ENCODE measurements at places on chromosomes 3 and 15.

- peak; percentile 97 for DNase-seq
Observed at GRCh38 chr15:50765195-50765967, at the start of gene SPPL2A. TSS of gene SPPL2A (minus strand) at chr15:50765706. CDS start at chr15:50765533, 173 bp downstream.

- DNase-seq: no peak
Observed at GRCh38 chr3:157581371-157581770, 78.2 kb upstream of the VEPH1 start.

DNA sequence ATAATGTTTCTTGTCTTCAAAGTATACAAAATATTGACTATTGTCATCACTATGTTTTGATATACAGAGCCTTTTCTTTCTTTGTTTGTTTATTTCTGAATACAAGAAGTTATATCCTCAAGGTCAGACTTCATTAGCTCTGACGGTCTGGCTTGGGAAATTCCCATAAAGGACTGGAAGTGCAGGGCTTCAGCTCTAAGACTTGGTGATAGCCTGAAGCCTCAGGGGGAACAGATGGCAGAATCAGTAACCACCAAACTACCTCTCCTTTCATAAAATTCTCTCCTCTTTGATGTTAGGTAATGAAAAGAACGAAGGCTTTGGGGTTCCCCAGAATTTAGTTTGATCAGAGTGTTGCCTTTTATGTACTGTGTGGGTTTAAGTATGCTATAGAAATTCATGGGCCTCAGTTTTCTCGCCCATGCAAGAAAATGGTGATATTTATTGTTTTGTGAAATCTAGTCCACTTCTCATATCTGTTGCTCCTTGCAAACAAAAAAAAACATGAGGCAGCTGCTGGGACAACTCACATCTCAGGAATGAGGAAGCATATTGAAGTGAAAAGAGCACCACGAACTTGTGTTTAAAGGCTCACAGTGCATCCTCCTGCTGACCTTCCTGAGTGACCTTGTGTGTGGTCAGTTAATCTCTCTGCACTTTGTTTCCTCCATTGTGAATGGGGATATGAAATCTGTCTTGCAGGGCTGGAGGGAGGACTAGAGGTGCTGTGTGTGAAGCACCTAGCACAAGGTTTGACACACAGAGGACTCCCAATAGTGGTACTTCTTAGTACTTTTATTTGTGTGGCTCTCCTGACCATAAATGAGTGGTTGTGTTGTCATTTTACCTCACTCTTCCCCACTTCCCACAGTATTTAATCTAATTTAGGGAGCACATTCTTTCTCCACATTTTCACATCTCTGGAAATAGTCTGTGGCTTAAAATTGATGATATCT lies 569.8 kb upstream of the IL12A start:
- DNase-seq: peak; percentile 55

- DNase-seq: peak; percentile 78
Observed at GRCh38 chr3:45473841-45474240, 85.5 kb downstream of the LARS2 start.

DNA sequence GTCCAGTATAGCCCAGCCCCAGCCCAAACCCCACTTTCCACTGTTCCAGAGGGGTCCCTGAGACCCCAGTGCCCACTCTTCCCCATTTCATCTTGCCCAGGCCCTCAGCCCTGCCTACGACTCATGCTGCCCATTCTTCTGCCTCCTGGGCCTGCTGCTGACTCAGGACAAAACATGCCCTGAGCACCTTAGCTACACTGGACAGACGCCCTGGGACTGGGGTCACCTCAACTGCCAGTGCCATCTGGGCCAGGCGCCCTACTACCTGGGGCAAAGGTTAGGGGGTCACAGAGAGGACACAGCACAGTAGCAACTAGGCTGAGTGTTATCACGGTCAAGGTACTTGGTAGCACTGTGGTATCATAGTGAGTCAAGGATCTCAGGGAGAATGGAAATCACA lies 2.6 kb upstream of the LAMB2 start:
- no peak for DNase-seq

DNA sequence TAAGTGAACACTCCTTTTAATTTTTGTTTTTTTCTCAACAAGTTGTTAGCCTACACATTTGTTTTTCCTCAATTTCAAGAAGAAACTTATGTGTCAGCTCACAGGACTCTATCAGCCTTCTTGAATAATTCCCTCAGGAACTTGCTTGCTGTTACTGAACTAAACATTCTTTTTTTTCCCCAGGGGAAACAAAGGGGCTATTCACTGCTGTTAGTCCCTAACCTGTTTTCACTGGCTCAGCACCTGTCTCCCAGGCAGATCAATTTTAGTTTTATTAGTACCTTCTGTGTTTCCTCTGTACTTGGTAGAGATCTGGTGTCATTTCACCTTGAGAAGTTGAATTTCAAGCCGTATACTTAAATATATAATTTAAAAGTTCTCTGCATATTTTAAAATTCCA lies 644.6 kb downstream of the CADM2 start:
- no peak for DNase-seq

DNA sequence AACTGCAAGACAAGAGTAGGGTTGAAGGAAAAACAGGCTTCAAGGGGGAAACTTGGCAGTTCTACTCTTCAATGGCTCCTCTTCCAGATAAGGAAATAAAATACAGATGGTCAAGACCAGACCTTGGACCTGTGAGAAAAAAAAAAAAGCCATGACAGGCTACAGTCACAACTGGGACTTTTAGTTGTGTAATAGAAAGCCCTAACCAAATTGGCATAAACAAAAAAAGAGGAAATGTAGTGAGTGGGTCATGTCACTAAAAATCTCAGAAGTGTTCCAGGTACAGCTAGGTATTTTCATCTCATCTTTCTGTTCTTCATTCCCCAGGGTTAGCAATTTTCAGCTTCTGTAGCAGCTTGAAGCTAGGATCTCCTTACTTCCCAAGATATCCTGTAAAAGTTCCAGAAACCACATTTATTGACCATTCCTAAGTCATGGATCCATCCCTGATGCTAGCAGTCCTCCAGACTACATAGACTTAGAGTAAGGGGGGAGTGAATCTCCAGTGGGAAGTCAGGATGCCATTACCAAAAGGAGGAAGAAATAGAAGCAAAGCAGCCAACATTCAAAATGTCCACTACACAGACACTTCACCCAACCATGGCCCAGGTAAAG lies 61.0 kb upstream of the CSTA start:
- no peak for DNase-seq

GRCh38 chr15:42495361-42496212 lies at the start of gene SNAP23:
TSS of gene SNAP23 (plus strand) at chr15:42495634. CDS start at chr15:42511847, 16,213 bp downstream.
- peak; percentile 99 for DNase-seq

DNA sequence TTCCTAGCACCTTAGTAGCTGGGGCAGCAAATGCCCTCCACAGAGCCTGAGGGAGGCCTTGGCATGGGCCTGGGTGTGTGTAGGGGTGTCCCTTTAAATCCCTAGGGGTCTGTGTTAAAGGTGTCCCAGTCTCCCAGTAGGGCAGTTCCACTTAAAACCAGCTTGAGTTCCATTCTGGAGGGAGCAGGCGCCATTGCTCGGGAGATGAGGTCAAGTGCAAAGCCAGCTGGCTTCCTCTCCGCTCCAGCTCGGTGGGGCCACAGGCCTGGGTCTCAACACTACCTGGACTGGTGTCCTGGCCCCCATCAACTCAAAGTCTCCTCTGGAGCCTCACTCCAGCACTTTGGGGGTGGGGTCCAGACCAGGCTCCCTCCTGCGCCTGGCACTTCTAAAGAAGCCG lies 25.2 kb downstream of the FEM1B start:
- DNase-seq: no peak

- DNase-seq: no peak
Observed at GRCh38 chr15:61299075-61299763, 70.1 kb upstream of the RORA start.

GRCh38 chr3:153232851-153233271 lies 70.8 kb downstream of the RAP2B start:
- DNase-seq: peak; percentile 59

DNA sequence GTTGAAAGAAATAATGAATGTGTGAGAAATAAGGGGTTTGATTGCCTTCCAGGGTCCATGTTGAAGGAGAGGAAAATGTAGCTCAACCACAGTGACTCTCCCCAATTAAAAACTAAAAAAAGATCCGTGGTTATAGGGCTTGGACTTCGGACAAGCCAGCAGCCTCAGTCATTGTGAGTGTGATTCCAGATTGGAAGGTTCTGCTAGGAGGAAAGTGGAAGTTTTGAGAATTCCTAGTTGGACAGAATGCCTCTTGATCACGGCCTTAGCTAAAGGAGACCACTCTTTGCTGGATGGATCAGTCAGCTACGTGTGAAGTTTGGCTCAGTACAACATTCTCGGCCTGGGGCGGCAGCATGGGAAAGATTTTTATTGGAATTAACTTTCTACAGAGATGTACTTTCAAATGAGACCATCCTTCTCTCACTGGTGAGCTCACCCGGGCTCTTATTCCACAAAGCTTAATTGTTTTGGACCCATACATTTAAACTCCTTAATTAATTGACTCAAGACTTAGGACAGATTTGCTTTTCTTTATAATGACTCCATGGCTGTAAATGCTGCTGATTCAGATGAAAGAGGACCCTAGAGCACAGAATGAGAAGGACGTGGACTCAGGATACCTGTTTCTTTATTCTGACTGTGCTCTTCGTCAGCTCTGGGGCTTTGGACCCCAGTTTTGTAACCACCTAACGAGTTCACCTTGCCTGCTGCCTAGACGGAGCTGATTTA lies 27.5 kb downstream of the FLNB start:
- peak; percentile 74 for DNase-seq

Measured in AG20443 (cell line).